Ovary (tissue), 10 donors: ENCODE measurements at places on chromosomes 6 and 20. TPM values are rescaled to one million over a fixed set of nuclear protein-coding genes. Genes with fewer than 3 reads are reported as not detected.

The THBS2 gene
- total RNA-seq, result 38.0 TPM

The CD40 gene
- 20.3 TPM for total RNA-seq

The TSHZ2 gene
- total RNA-seq, result 67.4 TPM

DNA sequence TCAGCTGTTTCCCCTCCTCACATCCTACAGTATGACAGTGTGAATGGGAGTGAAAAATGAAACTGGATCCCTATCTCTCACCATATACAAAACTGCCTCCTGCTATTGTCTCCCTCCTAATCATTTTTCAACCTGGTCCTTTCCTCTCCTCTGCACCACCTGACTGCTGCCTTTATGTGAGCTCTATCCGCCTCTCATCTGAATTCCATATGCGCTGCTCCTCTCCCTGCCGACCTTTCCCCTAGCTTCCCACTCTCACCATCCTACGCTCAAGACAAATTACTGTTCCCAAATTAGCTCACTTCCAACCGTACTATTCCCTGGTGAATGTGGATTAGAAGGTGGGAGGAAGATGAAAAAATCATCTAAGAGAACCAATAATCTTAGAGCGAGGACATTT lies 148.4 kb upstream of the FBXL4 start:
- H3K27me3 ChIP-seq, result no peaks in the 10 kb centered on the region
- H3K4me3 ChIP-seq, result no peak overlapping the region
- no peaks in the 10 kb centered on the region for H3K36me3 ChIP-seq
- DNase-seq, result no peak
- no peaks in the 10 kb centered on the region for H3K4me1 ChIP-seq

DNA sequence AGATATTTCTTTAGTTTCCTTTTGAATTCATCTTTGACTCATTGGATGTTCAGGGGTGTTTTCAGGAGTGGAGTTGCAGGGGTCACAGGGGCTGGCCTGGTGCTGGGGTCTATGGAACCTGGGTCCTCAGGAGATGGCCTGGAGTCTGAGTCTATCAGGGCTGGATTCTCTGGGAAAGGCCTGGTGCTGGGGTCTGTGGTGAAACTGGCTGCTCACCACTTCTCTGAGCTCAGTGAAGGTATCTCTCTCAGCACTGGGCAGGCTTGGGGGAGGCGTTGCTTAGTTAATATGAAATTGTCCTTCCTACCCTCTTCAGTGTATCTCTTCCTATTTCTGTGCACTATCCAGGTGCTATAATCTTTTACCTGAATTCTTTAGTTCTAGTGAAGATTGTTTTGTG lies 83.1 kb upstream of the SLC24A3 start:
- DNase-seq, result no peak
- no peak overlapping the region for H3K27ac ChIP-seq
- no peak overlapping the region for H3K4me3 ChIP-seq
- no peaks in the 10 kb centered on the region for H3K27me3 ChIP-seq

DNA sequence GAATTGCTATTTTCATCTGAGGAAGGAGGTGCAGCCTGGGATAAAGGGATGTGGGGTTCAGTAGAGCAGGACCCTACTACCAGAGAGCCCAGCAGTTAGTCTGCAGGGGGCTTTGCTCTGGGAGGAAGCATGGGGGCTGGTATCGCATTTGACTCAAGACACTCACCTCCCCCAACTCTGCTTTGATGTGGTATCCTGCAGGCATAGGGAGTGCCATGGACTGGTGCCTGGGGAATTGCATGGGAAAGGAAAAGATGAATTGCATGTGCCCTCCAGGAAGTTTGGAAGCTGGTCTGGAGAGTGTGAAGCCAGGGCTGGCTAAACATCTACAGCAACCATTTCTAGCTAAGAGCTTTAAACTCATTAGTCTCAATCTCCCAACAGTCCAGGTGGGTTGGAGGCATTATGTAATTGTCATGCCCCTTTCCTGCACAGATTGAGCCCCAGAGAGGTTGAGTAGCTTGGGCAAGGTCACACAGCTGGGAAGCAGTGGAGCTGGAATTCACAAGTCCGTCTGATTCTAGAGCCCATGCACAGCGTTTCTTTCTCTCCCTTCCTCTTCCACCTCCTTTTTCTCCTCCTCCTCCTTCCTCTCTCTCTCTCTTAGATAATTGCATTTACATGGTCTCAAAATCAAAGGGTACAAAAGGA lies 26.2 kb upstream of the PNPLA1 start:
- H3K27me3 ChIP-seq, result no peaks in the 10 kb centered on the region
- peaks cover 1% of the 10 kb centered on the region for H3K4me1 ChIP-seq
- H3K4me3 ChIP-seq, result no peak overlapping the region

GRCh38 chr20:60630609-60631008 lies 621.5 kb upstream of the CDH4 start:
- no peaks in the 10 kb centered on the region for H3K27me3 ChIP-seq
- DNase-seq, result no peak
- peaks cover 1% of the 10 kb centered on the region for H3K4me1 ChIP-seq
- H3K4me3 ChIP-seq, result no peak overlapping the region
